ENCODE measurements at places on chromosomes 16 and 17.

GRCh38 chr16:13594823-13595222, 325.1 kb upstream of the ERCC4 start:
- no peak for DNase-seq

GRCh38 chr16:1027501-1027815, 45.1 kb upstream of the SSTR5 start:
- DNase-seq = no peak

DNA sequence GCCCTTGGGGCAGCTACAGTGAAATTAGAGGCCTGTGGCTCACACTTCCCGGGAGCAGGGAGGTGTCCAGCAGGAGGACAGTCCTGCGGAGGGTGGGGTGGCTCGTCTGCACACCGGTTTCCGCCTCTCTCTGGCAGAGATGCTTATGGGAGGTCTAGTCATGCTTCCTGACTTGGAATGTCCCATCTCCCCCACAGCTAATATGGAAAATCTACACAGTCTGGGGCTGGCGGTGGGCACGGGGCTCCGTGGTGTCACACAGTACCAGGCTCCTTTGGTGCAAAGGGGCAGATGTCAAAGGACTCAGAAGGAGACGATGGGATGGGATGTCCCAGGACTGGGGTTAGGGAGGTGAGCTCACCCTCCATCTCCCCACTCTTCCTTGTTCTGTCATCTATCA, 44.1 kb upstream of the DOC2B start:
- DNase-seq = no peak

GRCh38 chr17:51144266-51145022, 8.9 kb upstream of the NME1 start:
- DNase-seq = no peak

DNA sequence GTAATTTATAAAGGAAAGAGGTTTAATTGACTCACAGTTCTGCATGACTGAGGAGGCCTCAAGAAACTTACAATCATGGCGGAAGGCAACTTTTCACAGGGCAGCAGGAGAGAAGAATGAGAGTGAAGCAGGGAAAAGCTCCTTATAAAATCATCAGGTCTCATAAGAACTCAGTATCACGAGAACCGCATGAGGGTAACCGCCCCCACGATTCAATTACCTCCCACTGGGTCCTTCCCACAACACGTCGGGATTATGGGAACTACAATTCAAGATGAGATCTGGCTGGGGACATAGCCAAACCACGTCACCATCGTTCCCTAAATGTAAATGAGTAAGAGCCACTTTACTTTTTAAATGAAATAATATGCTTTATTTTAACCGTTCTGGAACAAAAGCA, 89.9 kb upstream of the NACA2 start:
- no peak for DNase-seq

DNA sequence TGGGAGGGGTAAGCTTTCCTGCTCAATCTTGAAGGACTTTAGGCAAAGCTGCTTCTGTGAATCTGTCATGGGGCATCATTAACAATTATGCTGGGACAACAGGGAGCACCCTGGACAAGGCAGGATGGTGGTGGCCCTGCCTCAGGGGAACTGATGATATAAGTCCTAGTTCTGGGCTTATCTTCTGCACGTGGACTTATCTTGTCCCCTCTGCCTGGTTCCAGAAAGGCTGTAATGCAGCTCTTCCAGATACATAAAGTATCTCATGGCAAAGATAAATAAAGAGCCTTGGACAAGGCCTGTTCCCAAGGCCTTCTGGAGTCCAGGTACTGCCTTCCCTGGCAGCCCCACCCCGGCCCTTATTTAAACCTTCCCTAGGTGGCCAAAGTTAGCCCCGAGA, 6.0 kb upstream of the ZNF385C start:
- no peak for DNase-seq

GRCh38 chr17:29583324-29584248, 5.9 kb downstream of the GIT1 start:
- no peak for DNase-seq

DNA sequence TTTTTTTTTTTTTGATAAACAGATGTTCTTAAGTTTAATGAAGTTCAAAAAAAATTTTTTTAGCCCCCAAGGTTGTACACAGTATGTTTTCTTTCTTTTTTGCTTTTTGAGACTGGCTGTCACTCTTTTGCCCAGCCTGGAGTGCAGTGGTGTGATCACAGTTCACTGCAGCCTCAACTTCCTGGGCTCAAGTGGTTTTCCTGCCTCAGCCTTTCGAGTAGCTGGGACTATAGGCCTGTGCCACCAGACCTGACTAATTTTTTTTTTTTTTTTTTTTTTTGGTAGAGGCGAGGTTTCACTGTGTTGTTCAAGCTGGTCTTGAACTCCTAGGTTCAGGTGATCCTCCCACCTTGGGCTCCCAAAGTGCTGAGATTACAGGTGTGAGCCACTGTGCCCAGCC, 12.8 kb downstream of the ITGAE start:
- peak; percentile 45 for DNase-seq

GRCh38 chr16:72811188-72811720, 236.7 kb downstream of the ZFHX3 start:
- DNase-seq = no peak

GRCh38 chr17:8016632-8017424, 14.4 kb downstream of the GUCY2D start:
- no peak for DNase-seq

DNA sequence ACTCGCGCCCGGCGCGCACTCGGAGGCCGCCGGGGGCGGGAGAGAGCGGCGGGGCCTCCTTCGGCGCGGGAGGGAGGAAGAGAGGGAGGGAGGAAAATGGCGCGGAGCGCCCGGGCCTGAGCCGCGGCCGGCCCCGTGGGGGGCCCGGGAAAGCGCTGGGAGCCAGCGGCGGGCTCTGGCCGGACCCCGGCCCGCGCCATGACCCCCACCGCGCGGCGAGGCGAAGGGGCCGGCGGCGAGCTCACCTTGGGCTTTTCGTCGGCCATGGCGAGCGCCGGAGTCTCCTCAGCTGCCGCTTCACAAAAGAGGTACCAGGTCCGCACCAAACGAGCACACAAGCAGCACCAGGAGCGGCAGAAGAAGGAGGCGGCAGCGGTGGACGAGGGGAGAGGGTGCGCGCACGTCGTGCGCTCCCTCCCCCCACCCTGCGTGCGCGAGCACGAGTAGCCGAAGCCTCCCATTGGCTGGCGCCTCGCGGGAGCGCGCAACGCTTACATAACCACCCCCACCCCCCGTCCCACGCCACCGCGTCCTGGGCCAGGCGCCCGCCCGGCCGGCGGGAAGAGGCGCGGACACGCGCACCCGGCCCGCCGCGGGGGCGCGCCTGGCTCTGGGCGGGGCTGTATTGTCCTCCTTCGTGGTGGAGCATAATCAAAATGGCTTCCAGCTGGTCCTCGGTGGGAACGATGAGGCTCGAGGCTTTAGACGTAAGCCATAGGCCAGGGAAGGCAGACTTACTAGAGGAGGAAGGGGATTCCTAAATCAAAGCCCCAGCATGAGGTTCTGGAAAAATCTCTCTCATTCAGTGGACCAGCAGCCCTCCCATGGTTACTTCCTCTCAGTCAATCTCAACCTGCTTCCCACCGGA, at the start of gene SUMO2:
SUMO2 (minus strand) TSS at position 391 of the 868 bp plus-strand sequence; CDS start at position 266, 125 bp downstream.
- DNase-seq = peak; percentile 92

DNA sequence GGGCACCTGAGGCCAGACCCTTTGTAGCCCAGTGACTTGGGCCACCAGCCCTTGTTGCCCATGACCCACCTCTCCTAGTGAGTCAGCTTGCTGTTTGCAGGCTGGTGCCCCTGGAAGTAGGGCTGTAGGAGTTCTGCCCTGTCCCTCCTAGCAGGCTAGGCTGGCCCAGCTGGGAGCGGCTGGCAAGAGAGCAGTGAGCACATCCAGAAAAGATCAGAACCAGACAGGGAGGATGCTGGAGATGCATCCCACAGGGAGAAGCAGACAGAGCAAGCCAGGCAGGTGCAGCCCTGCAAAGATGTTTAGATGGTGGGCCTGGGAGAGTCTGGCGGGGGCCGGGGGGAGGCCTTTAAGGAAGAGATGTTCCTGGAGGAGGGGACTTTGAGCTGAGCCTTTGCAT, 2.4 kb downstream of the SLC5A10 start:
- no peak for DNase-seq

- DNase-seq = peak; percentile 10
Observed at GRCh38 chr17:74601944-74602572, 10.0 kb upstream of the CD300LD start.

GRCh38 chr16:11202260-11203091, 53.5 kb downstream of the SOCS1 start:
- no peak for DNase-seq

GRCh38 chr16:57051696-57052228, 40.6 kb upstream of the CPNE2 start:
- DNase-seq = no peak

DNA sequence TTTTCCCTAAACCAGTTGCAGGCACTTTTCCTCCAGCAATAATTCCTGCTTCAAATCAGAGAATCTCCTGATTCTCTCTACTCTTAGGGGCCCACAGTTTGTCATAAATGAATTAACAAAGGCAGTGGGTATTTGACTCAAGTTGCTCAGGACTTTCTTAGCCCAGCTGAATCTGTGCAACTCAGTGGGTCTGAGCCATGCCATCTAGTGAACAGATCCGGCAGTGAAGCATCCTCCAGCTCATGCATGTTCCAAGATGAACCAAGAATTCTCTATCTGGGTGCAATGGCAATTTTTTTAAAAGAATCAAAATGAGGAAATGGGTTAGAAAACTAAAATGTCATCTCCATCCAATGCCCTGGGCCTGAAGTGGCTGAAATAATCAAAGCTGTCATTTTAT, 575.2 kb upstream of the CDH11 start:
- no peak for DNase-seq

DNA sequence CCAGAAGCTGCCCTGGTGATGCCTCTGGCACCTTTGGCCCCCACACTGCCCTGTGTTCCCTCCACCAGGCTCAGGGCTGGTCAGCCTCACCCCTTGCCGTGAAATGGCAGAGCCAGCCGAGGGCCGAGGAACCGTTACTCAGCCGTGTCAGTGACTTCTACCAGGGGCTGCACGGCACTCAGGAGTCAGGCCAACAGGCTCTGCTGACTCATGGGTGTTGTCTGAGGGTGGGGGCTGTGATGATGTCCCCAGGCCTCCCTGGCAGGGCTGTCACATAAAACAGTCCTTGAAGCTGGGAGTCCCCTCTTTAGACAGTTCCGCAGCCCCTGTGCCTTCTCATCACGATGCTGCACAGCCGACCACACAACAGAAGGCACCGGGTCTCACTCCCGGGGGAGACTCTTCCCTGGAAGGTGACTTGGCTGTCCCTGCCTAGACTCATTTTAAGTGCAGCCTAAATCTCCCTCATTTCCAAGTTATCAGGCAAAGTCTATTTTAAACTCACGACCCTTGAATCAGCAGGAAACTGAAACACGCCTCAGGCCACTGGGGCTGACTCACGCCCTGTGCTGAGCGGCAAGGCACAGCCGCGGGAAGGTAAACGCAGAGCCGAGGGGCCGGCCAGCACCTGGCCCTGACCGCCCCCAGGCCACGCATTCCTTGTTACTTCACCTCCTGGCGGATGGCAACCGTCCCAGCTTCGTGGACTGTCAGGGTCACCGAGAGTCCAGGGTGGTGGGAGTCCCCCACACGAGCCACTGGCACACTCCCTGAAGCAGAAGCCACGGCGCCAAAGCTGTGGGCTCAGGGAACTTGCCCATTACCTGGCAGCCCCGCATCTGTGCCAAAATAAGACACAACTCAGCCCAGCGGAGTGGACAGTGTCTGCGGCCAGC, 102.6 kb downstream of the ZNF778 start:
- DNase-seq = peak; percentile 94

GRCh38 chr16:85675251-85675874, 13.4 kb downstream of the GINS2 start:
- DNase-seq = peak; percentile 23

GRCh38 chr17:50774225-50774803, 7.0 kb upstream of the ANKRD40CL start:
- DNase-seq = no peak

DNA sequence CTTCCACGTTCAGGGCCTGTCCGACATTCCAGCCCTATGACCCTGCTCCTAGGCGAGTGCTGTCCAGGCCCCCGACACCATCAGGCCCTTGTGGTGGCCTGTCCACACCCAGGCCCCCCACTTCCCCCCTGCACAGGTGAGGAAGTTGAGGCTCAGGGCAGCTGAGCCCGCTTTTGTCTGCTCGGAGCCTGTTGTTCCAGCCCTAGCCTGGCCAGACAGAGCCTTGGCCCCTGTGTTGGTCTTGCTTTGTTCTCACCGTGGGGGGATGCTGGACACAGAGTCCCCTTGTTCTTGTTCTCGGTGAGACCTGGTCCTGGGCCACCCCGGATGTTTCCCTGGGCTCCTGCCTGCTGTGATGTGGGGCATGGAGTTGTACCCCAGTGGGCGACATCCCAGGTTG, 52.1 kb upstream of the ZNF750 start:
- no peak for DNase-seq

GRCh38 chr17:34533806-34534527, 45.4 kb upstream of the TMEM132E start:
- DNase-seq = no peak

DNA sequence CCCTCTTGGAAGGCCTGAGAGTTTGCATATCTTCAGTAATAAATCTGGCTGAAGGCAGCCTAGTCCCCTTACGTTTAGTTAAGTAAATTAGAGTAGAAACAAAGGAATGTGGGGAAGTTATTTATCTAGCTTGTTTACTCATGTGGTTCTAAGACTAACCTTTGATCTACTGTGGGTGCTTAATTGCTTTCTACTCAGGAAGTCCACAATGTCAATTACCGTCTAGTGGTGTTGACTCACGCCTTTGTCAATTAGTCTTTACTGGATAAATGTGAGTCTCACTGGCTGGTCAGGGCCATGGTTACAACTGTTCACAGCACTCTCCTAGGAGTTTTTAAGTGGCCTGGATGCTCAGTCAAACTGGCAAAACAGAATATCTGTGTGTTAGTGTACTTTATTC, 2338.4 kb downstream of the TP53TG3F start:
- no peak for DNase-seq

DNA sequence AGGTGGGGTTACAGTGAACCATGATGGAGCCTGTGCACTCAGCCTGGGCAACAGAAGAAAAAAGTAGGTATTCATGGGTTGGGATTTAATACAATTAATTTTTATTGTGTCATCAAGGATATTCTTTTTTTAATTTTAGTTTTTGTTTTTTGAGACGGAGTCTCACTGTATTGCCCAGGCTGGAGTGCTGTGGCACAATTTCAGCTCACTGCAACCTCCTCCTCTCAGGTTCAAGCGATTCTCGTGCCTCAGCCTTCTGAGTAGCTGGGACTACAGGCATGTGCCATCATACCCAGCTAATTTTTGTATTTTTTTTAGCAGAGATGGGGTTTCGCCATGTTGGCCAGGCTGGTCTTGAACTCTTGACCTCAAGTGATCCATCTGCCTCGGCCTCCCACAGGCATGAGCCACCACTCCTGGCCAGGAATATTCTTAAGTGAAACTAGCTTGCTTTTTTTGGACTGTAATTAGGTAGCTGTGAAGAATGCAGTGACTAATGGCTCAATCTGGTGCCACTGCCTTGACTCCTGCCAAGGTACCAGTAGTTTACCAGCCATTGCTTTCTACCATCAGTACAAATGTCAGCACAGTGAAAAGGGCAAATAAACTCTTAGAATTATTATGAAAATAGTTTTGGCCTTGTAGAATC, 4.8 kb downstream of the PPM1D start:
- peak; percentile 70 for DNase-seq

GRCh38 chr16:49484451-49484849, 110.8 kb downstream of the C16orf78 start:
- no peak for DNase-seq
